ENCODE measurements at places on chromosomes 6 and 20.
A peak's percentile ranks its signal among the peaks of the same experiment; 100 is the strongest.

DNA sequence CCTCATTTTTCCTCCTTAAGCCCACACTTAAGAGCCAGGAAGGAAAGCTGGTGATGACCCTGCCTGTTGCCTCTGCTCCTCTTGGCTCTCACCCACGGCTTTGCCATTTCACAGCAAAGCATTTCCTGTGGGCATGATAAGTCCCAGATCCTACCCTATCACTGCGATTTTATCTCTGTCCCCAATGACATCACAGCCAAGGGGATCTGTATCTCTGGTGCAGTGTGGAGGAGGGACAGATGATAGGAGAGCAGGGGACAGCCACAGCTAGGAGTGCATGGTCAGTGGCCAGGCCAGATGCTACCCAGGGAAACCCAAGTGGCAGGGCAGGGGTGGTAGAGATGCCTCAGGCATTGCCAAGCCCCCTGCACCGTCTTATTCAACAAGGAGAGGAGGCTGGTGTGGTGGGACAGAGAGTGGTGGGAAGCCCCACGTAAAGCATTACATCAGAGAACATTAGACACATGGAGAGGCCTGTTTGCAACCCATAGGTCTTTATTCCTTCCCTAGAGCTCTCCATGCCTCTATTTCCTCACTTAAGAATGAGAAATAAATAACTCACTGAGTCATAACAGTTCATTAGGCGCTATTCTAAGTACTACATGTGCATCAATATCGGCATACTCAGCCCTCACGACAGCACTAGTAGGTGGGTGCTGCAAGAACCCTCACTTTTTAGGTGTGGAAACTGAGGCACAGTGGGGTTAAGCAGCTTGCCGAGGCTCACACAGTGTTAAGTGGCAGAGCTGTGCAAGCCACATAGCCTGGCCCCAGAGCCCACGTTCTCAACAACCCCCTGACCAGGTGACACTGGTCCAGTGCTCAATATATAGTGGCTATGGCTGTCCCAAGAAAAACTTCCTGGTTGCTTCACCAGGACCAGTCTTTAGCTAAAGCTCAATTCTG lies 4.6 kb downstream of the TFEB start:
- no peak for DNase-seq

DNA sequence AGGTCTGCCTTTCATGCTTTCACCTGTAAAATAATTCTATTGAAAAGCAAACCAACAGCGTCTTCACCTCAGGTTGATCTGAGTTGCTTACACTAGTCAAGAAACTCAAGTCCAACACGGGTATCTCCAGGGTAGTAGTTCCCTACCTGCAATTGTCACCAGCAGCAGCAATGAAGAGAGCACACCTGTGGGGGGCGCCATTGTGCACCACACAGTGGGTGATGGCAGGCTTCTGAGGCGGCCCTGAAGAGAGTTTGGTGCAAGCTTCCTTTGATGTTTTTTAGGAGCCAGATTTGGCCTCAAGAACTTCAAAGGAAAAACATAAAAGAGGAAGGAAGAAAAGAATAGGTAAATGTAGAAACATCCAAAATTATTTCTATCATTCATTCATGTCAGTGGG lies 45.1 kb downstream of the KIAA0319 start:
- peak; percentile 50 for DNase-seq

GRCh38 chr20:34680586-34681175 lies 3.8 kb upstream of the PIGU start:
- DNase-seq, result no peak

DNA sequence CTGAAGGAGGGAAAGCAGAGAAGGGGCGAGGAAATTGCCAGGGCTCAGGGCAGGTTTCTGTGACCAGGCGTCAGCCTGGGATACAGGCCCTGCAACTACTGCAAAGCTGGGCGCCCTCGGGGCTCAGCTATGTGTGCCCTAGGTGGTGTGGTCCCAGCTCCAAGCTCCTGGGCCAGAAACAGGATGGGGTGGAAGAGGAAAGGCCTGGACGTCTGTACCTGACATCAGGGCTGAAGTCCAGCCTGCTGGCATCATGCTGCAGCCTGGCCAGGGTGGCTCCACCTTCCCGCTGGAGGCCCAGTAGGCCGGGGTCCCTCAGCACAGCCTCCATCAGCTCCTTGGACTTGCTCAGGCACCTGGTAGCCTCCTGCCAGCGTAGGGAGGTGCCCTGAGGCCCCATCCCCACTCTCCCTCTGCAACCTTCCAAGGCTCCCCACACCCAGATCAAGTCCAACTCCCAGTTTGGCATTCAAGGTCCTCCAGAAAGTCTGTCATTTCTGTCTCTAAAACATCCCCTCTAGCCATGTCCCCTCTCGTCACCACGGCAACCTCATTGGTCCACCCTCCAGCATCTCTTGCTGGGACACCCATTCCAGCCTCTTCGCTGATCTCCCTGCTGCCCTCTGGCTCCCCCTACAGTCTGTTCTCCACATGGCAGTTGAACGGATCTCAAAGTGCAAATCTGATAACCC lies 38.2 kb downstream of the KIAA1755 start:
- DNase-seq, result peak; percentile 76

GRCh38 chr6:7144872-7145584 lies 37.3 kb downstream of the RREB1 start:
- no peak for DNase-seq

GRCh38 chr6:493840-494239 lies 102.3 kb downstream of the IRF4 start:
- no peak for DNase-seq

- DNase-seq, result peak; percentile 76
Measured at GRCh38 chr6:41939176-41939847, 2.3 kb downstream of the CCND3 start.

All from activated naive CD4-positive, alpha-beta T cell treated with anti-CD3 and anti-CD28 coated beads for 36 hours (primary cell).